Stomach (tissue), 19 donors: ENCODE measurements at places on chromosomes 13 and 19. TPM values are rescaled to one million over a fixed set of nuclear protein-coding genes. Genes with fewer than 3 reads are reported as not detected.

DNA sequence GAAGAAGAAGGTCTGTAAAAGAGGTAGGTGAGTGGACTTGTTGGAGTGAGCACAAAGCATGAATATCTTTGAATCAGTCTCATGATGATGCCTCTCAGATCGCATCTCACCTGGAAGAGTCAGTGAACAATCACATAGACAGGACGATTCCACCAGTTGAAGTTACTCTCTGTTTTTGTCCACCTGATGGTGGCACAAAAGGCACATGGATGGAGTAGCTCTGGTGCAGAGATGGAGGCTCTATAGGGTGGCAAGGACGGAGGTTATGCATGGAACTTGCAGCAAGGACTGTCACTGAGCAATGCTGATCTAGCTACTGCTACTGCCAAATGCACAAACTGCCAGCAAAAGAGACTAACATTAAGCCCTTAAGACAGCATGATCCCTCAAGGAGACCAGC, 10.3 kb upstream of the MYCBP2 start:
- DNase-seq, result no peak

DNA sequence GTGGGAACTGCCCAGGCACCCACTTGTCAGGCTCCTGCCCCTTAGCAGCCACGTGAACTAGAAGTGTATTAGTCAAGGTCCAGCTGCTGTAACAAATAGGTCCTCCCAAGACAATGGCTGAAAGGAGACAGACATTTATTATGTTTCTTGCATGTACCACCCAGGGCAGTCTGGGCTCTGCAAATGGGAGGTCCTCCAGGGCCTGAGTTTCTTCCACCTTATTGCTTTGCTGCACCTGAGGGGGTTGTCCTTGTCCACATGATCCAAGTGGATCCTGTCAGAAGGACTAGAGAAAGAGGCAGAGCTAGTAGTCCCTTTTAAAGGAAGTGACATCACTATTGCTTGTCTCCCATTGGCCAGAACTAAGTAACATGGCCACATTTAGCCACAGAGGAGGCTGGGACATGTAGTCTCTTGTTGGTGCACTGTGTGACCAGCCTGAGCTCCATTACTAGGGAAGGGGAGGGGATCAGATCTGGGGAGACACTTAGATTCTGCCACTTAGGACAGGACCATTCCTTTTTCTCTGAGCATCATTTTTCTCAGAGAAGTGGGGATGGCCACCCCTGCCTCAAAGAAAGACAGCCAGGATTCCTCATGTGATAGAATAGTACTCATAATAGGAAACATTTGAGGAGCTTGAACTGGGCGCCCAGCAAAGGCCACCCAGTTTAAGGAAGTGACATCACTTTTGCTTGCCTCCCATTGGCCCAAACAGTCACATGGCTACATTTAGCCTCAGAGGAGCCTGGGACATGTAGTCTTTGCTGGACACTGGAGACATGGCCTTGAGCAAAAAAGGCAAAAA, 15.1 kb downstream of the CC2D1A start:
- no peak for DNase-seq

DNA sequence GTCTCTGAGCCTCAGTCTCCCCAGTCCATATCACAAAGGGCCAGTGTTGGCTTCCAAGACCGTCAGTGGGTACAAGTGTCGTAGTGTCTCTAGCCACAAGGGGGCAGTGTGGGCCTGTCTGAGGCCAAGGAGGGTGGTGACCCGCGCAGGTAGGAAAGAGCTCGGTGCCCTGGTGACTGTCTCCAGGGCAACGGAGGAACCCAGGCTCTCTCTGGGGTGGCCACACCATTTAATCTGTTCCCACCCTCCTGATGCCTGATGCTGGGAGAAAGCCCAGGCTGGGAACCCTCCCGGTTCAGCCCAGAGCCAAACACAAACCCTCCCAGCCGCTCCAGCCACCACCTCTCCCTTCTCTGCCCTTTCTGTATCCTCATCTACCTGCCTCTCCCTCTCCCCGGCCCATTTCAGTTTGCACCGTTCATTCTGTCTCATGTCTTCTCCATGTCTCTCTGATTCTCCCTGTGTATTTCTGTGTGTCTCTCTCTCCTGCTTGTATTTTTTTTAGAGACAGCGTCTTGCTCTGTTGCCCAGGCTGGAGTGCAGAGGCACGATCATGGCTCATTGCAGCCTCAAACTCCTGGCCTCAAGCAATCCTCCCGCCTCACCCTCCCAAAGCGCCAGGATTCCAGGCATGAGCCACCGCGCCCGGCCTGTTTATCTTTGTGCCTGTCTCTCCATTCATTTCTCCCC, 17.5 kb upstream of the MEIS3 start:
- DNase-seq, result peak; percentile 91

GRCh38 chr13:35855531-35856019, 275.6 kb downstream of the DCLK1 start:
- no peak for DNase-seq

GRCh38 chr13:66509175-66509574, 721.0 kb downstream of the PCDH9 start:
- no peak for DNase-seq

GRCh38 chr19:41541990-41542584, 33.9 kb upstream of the CEACAM21 start:
- DNase-seq, result peak; percentile 62

DNA sequence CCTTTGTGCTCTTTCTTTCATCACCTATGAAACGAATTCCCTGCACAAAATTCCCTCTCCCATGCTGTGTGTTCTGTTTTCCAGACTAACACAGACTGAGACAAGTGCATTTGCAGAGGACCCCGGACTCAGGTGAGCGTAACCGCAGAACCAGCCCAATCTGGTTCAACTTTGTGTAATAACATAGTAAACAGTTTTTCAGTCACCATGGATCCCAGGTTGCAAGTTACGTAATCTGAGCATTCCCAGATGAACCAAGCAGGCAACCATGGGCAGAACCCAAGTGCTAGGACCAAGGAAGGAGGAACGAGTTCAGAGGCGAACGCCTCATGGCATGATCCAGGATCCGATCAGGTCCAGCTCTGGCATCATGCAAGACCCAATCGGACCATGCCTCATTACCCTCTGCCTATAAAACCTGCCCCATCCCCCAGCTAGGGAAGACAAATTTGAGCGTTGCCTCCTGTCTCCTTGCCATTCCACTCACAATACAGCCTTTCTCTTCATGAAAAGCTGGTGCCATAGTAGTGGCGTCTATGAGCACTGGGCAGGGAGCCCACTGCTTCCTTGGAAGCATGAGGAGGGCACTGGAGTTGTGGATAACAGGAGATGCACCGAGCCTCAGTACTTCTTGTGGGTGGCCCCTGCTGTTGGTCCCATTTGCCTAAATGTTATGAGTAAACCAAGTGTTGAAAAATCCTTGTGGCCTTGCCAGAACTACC, 107.6 kb downstream of the ABCC4 start:
- DNase-seq, result no peak

DNA sequence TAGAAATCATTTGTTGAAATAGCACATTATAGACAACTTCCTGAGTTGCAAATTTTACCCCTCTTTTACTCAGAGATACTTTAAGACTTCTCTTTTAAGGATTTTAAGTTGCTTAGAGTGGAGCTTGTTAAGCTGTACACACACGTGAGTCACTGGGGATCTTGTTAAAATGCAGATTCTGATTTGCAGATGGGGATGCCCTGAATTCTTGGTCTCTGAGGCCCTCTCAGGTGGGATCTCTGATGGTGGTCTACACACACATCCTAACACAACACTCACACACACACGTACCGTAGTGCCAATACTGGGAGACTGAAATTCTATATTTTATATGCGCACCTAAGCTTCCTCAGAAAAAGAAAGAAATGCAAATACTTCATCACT, 788.3 kb downstream of the UQCRFS1 start:
- no peak for DNase-seq

DNA sequence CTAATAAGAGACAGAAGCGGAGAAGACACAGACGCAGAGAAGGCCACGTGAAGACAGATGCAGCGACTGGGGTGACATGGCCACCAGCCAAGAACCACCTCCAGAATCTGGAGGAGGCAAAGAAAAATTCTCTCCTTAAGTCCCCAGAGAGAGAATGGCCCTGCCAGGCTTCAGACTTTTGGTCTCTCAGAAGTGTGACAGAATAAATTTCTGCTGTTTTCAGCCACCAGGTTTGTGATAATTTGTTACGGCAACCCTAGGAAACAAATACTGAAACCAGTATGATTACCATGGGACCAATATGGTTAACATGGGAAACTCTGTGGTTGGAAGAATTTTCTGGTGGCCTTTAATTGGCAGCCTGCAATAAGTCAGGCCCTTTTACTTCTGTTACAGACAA, 63.9 kb upstream of the DOCK9 start:
- no peak for DNase-seq

DNA sequence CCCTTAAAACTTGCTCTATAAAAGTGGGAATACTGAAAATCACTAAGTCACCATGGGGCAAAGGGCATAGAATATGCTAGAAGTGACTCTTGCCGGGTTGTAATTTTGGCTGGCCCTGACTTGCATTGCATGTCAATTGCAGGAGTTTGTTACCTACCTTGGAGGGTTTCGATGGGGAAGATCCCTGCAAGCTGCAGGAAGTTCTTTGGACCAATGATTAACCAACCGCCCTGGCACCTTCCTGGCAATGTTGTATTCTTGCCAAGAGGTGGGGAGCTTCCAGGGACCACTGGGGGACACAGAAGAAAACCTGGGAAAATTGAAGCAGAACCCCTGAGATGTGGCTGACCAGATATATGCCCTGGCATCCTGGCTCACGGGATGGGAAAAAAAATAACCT, 235.8 kb downstream of the B3GLCT start:
- DNase-seq, result no peak

DNA sequence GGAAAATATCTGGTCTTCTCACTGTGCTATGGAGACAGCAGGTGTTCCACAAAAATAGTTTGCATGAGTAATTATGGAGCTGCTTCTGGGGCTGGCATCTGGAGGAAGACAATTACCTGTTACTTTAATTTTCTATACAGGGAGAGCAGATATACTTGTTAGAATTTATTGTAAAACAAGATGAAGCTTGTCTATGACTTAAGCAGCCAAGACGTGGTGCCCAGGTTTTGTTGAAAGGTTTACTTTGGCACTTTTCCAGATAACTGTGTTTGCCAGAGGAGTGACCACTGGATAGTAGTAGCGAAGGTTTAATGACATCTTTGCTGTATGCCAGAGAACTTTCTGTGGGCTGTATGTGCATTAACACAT, 134.5 kb upstream of the KL start:
- DNase-seq, result no peak

DNA sequence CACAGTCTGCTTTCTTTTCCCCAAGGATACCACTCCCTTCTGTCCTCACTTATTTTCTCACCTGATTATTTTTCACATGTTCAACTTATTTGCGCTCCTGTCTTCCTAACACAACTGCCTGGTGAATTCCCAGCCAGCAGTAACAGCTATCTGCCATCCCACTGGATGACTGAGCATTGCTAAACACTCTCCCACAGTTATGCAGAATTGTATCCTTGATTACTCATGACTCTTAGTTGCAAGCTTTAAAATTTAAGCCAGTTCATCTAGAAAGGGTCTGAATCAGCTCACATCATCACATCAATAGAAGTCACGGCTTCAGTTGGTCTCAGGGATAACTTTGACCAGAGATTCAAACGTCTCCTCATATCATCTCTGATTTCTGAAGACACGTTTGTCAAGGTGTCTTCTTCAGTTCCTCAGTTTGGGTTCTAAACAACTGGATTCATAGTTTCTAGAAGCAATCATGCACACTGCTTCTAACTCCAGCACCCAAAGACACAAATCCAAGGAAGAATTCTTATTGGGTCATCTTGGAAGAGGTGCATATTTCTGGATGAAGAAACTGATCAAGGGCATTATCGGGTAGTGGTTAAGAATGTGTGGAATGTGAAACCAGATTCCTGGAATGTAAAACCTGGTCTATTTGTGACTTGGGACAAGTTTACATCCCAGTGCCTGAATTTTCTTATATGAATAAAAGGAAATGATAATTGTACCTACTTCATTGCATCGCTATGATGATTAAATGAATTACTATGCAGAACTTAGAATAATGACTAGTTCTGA, 13.9 kb upstream of the DACH1 start:
- no peak for DNase-seq

DNA sequence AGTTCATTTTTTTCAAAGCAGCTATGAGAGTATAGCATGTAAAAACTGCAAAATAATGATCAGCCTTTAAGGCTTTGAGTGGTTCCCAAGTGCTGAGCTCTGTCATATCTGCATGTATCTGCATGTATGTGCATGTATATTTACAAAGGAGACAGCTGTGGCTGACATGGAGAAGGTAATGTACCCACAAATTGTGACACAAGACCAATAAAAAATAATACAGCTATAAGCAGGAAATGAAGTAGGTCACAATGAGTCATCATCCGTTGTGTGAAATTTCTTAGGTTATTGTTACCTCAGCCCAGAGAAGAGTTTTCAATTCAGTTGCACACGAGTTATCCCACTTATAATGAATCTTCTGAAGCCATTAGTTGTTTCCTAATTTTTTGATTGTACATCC, 60.9 kb upstream of the MED4 start:
- DNase-seq, result no peak

GRCh38 chr19:5929625-5930024, 15.6 kb downstream of the CAPS start:
- no peak for DNase-seq

GRCh38 chr19:8001995-8002849, 3.2 kb downstream of the ELAVL1 start:
- peak; percentile 91 for DNase-seq

GRCh38 chr19:1252221-1252820, 3.9 kb downstream of the MIDN start:
- DNase-seq, result peak; percentile 92

DNA sequence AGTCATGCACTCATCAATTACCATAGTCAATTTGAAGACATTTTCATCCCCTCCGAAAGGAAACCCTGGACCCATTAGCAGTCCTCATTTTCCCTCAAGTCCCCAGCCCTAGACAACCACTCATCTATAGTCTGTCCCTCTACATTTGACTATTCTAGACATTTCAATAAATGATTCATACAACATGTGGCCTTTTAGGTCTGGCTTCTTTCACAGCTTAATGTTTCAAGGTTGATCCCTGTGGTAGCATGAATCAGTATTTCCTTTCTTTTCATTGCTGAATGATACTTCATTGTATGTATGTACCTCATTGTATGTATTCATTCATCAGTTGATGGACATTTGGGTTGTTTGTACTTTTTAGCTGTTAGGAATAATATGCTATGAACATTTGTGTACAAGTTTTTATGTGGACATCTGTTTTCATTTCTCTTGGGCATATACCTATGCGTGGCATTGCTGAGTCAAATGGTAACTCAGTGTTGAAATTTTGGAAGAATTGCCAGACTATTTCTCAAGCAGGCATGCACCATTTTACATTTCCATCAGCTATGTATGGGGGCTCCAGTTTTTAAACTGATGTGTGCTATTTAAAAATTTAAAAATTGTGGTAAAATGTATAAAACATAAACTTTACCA, 18.4 kb downstream of the SPATA13 start:
- no peak for DNase-seq

ZNF726 gene
- total RNA-seq, result 21.1 TPM

ZNF320 gene
- total RNA-seq, result 34.8 TPM

BSG gene
- 243 TPM for total RNA-seq

NLRP7 gene
- total RNA-seq, result not detected

HSD11B1L gene
- 2.0 TPM for total RNA-seq

ZNF728 gene
- 0.18 TPM for total RNA-seq
